HepG2 (cell line): ENCODE measurements at places on chromosomes 1 and 21. TPM values are rescaled to one million over a fixed set of nuclear protein-coding genes. Genes with fewer than 3 reads are reported as not detected.

GJC2 gene
- 1.6 and 3.8 TPM in 2 replicates for total RNA-seq

MTF2 gene
- total RNA-seq = 53.9 and 75.1 TPM in 2 replicates

LCE2B gene
- not detected in 2 replicates for total RNA-seq

RHD gene
- total RNA-seq = not detected in 2 replicates

TCHH gene
- not detected in 2 replicates for total RNA-seq

PAPPA2 gene
- total RNA-seq = not detected in 2 replicates

DNA sequence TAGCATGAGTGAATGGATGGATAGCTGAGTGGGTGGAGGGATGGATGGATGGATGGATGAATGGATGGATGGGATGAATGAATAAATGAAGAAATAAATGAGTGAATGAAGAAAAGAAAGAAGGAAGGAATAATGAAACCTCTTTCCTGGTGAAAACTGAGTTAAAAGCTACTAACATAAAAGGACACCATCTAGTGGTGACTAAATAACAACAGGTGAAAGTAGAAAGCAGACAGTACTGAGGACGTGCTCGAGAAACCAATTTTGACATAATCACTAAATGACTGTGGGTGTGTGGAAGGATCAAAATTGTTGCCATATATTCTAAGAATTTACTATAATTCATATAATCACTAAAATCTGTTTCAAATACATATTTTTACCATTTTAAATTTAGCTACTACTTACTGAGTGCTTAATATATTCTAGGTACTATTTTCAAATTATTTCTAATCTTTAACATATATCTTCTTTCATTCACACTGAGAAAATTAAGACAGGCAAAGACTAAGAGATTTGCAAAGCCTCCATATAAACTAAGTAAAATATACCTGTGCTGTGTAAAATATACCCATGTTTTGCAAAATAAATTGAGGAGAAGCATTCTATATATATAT, 522.9 kb downstream of the LRRIQ3 start:
- no peak overlapping the region for H3K4me3 ChIP-seq

DNA sequence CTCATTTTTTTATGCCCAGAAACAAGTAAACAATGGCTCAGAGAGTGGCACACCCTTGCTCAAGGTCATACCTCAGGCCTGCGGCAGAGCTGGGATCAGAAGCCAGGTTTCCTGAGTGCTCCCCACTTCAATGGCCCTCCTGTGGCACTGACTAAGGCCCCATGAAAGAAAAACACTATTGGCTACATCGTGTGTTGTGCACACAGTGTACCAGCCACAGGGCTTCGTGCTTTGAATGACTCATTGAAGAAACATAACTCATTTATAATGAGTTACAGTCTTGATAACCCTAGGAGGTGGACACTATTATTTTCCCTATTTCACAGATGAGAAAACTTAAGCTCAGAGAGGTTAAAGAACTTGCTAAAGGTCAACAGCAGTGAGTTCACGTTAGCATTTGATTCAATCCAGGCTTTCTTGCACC, 91.2 kb downstream of the TRABD2B start:
- H3K27ac ChIP-seq = no peak overlapping the region
- peaks cover 86% of the 10 kb centered on the region for H3K4me1 ChIP-seq
- no peaks in the 10 kb centered on the region for H3K27me3 ChIP-seq
- no peak overlapping the region for H3K4me3 ChIP-seq
- peak; percentile 75 for DNase-seq

GRCh38 chr21:16942703-16943102, 570.1 kb upstream of the CXADR start:
- no peaks in the 10 kb centered on the region for H3K27me3 ChIP-seq
- DNase-seq = peak; percentile 35
- H3K36me3 ChIP-seq = no peaks in the 10 kb centered on the region
- no peak overlapping the region for H3K27ac ChIP-seq

DNA sequence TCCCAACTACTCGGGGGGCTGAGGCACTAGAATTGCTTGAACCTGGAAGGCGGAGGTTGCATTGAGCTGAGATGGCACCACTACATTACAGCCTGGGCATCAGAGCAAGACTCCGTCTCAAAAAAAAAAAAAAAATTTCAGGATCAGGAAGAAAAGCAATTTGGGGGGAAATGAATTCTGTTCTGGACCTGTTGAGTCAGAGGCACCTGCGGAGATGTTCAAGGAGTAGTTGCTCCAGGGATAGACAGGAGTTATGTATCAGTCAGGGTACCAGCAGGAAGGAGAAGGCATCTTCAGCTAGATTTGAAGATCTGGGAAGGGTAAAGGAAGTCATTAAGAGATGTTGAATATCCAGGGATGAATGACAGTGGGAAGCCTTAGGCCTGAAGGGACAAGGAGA, 2.9 kb upstream of the RHBDL2 start:
- no peak overlapping the region for H3K27ac ChIP-seq
- H3K27me3 ChIP-seq = no peaks in the 10 kb centered on the region
- no peaks in the 10 kb centered on the region for H3K36me3 ChIP-seq
- H3K4me1 ChIP-seq = peaks cover 57% of the 10 kb centered on the region

- H3K27ac ChIP-seq = no peak overlapping the region
- peaks cover 7% of the 10 kb centered on the region; the same call in 1 of the 2 replicates for H3K4me1 ChIP-seq
- H3K36me3 ChIP-seq = peaks cover 3% of the 10 kb centered on the region; the same call in 1 of the 2 replicates
- H3K27me3 ChIP-seq = no peaks in the 10 kb centered on the region
- no peak overlapping the region for H3K4me3 ChIP-seq
Measured at GRCh38 chr21:42988236-42988965, 14.0 kb downstream of the PKNOX1 start.

DNA sequence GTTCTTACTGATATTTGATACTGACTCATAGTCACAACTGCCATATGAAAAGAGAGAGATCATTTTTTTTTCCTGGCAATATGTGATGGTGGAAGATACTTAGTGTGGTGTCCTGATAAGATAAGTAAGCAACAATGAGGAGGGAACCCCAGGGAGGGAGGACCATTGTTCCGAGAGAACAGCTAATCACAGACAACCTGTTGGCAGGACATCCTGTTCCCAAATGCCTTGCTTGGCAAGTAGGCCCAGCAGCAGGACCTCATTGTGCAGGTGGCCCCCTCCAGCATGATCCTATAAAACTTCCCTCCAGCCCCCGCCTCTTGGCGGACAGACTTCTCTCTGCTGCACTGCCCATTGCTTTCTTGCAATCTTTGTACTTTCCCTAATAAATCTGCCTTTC, 329.4 kb upstream of the CHRM3 start:
- no peak for DNase-seq
- no peak overlapping the region for H3K27ac ChIP-seq
- H3K36me3 ChIP-seq = no peaks in the 10 kb centered on the region
- no peak overlapping the region for H3K4me3 ChIP-seq

- peaks cover 70% of the 10 kb centered on the region for H3K36me3 ChIP-seq
- DNase-seq = no peak
- H3K4me1 ChIP-seq = peaks cover 49% of the 10 kb centered on the region
- no peaks in the 10 kb centered on the region for H3K27me3 ChIP-seq
Measured at GRCh38 chr1:236535662-236536161, 11.9 kb downstream of the LGALS8 start.

DNA sequence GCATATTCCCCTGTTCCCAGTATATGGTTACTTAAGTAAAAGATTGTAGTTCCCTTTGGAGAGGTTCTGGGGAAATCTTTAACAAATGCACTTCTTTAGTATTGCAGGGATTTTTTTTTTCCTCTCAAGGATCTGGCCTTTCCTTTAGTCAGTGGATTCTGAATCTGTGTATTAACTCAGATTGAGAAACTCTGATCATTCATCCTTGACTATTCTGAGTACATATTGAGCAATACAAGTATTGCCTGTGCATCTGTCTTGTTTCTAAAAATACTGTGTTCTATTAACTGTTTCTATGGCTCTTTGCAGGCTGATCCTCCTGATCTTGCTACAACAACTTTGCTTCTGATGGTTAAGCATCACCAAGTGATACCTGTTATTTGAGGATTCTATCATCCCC, 67.8 kb upstream of the FGGY start:
- no peak overlapping the region for H3K27ac ChIP-seq
- no peaks in the 10 kb centered on the region for H3K36me3 ChIP-seq
- no peak overlapping the region for H3K4me3 ChIP-seq
- no peak for DNase-seq
- no peaks in the 10 kb centered on the region; the same call in 1 of the 2 replicates for H3K27me3 ChIP-seq

DNA sequence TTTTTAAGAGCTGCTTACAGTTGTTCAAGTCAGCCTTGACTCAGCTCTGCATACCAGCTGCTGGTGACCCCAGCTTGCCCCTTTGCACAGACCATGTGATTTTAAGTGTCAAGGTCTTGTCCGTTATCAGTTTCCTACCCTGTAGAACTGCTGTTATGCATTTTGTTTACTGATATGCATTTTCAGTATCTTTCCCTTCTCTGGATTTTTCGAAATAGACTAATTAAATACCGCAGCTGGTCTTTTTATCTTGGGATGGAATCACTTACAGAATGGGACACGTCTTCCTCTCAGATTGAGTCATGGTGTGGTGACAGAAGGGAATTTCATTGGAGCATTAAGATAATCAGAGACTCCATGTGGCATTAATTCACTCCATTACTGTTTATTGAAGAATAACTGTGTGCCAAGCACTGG, 145.6 kb downstream of the FMN2 start:
- no peak overlapping the region for H3K27ac ChIP-seq
- no peak for DNase-seq
- no peak overlapping the region for H3K4me3 ChIP-seq

DNA sequence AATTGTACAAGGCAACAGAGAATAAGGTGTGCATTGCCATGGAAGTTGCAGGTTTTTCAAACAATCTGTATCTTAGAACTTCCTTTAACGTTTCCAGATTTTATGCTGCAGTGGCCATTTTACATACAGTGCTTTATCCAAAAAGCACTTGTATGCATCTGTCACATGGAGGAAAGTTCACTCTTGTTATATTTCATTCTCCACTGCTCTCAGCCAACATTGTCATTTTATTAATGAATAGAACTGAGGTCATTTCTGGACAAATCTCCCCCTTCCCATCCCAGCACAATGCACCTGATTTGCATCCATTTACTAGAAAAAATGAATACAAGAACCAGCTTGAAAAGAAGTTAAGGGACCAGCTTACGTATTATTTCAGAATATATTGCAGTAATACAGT, 342.0 kb downstream of the USP25 start:
- DNase-seq = no peak
- H3K4me1 ChIP-seq = no peaks in the 10 kb centered on the region
- no peaks in the 10 kb centered on the region for H3K27me3 ChIP-seq
- H3K4me3 ChIP-seq = no peak overlapping the region
- H3K36me3 ChIP-seq = no peaks in the 10 kb centered on the region
- no peak overlapping the region for H3K27ac ChIP-seq

DNA sequence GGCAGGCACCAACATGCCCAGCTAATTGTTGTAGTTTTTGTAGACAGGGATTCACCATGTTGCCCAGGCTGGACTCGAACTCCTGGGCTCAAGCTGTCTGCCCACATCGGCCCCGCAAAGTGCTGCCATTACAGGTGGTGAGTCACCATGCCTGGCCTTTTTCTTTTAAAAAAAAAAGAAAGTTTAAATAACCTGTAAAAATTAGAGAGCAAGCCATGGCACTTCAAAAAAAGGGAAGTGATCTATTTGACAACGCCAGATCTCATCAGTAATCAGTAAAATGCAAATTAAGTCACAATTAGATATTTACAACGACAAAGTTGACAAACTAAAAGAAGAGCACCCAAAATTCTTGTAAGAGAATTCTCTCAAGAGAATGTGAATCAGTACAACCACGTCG, 2.9 kb upstream of the RBBP5 start:
- H3K27me3 ChIP-seq = no peaks in the 10 kb centered on the region
- no peak for DNase-seq
- H3K4me1 ChIP-seq = peaks cover 26% of the 10 kb centered on the region
- no peak overlapping the region for H3K4me3 ChIP-seq
- H3K36me3 ChIP-seq = no peaks in the 10 kb centered on the region

DNA sequence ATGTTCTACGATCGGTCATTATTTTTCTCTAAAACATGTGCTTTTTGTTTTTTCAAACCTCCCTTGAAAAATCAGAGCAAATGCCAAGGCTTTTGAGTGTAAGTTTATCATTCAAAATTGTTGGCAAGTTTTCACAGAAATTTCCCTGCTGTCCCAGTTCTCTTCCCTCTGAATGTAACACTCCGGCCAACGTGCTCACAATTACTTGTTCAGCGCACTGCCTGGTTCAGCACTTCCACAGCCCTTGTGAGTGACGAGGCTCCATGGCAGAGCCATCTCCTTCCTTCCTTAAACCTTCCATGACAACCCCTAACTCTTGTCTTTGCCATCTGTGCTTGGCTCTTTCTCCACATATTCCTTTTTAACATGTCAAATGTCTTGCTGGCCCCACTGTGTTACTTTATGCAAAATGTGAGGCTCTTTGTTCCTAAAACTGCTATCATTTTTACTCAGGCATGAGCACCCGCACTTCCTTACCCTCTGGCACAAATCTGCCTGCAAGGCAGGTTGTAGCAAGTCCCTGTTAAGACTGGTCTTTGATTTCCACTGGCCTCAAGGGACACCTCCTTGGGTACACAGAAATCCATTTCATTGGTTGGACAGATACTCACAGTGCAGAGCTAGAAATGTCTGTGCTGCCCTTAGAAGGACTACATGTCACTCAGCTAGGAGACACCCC, 142.8 kb downstream of the HUNK start:
- no peaks in the 10 kb centered on the region for H3K27me3 ChIP-seq
- no peak overlapping the region for H3K4me3 ChIP-seq
- no peaks in the 10 kb centered on the region for H3K36me3 ChIP-seq
- DNase-seq = no peak

- H3K27me3 ChIP-seq = no peaks in the 10 kb centered on the region
- DNase-seq = no peak
- H3K27ac ChIP-seq = no peak overlapping the region
Measured at GRCh38 chr21:43953021-43953420, 59.1 kb upstream of the TRAPPC10 start.

DNA sequence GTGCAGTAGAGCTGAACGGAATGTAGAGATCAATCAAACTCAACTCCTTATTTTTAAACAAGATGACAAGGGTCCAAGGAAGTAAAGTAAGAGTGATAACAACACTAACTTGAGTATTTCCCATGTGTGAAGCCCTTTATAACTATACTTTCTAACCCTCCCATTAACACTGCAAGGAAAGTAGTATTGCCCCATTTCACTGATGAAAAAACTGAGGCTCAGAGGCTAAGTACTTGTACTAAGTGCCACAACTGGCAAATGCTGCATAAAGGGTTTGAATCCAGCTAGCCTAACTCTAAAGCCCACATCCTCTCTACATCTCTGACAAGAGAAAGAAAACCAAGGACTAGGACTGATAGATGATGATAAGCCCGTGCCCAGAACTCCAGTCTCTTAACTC, 8.2 kb upstream of the GJA5 start:
- H3K36me3 ChIP-seq = no peaks in the 10 kb centered on the region
- H3K4me3 ChIP-seq = no peak overlapping the region
- H3K27me3 ChIP-seq = peaks cover 3% of the 10 kb centered on the region; the same call in 1 of the 2 replicates
- no peak for DNase-seq
